ENCODE measurements at places on chromosomes 12 and 14.

- DNase-seq: no peak
Measured at GRCh38 chr14:104779776-104780512, 15.6 kb downstream of the AKT1 start.

DNA sequence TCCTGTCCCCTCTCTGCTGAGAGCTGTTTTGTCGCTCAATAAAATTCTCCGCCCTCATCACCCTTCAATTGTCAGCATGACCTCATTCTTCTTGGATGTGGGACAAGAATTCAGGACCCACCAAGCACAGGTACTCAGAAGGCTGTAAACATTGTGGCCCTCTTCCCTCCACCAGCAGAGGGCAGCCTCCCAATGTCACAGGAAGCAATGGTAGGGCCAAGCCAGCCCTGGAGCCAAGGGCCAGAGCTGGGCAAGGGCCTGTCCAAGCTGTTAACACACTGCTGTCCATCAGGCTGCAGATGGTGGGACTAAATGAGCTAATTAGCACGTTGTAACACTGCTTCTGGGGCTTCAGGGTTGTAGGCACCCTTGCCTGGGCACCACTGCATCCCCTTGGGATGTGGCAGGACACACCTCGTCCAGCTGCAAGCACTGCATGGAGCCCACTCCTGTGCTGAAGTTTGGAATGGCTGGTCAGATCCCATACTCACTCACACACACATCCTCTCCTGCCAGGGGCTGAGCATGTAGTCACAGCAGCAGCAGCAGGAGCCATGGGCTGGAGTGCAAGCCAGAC is 62.7 kb upstream of the HECTD1 start:
- DNase-seq: no peak

GRCh38 chr14:33068040-33068439 is 129.4 kb downstream of the NPAS3 start:
- DNase-seq: no peak

DNA sequence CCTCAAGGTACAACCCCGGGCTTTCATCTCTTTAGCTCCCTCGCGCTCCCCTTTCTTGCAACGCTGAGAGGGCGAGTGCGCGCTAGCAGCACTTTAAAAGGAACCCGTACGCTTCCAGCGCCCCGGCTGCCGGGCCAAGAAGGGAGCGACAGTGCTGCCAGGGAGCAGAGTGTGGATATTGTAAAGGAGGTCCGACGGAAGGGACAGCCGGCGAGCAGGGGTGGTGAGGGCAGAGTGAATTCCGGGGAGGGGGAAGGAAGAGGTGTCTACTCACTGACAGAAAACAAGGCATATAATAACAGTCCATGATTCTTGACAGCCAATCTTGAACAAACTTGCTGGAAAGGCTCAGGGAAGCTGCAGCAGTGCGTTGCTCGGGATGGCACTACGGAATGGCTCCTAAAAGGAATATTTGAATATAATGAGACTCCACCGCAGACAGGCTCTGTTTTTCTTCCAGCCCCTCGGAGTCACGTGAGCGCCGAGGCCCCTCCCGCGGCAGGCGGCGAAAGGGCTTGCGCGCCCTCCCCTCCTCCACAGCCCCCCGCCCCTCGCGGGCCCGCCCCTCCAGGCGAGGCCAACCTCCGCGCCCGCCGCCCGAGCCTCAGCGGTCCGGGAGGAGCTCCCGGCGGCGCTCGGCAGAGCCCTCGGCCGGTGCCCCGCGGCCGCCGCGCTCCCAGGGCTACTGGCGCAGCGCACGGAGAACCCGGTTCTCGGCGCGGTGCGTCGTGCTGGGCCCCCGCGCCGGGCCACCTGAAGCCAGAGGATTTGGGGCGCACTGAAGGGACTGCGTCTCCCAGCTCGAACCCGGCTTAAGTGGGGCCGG is 3.4 kb downstream of the BMP4 start:
- peak; percentile 77 for DNase-seq

DNA sequence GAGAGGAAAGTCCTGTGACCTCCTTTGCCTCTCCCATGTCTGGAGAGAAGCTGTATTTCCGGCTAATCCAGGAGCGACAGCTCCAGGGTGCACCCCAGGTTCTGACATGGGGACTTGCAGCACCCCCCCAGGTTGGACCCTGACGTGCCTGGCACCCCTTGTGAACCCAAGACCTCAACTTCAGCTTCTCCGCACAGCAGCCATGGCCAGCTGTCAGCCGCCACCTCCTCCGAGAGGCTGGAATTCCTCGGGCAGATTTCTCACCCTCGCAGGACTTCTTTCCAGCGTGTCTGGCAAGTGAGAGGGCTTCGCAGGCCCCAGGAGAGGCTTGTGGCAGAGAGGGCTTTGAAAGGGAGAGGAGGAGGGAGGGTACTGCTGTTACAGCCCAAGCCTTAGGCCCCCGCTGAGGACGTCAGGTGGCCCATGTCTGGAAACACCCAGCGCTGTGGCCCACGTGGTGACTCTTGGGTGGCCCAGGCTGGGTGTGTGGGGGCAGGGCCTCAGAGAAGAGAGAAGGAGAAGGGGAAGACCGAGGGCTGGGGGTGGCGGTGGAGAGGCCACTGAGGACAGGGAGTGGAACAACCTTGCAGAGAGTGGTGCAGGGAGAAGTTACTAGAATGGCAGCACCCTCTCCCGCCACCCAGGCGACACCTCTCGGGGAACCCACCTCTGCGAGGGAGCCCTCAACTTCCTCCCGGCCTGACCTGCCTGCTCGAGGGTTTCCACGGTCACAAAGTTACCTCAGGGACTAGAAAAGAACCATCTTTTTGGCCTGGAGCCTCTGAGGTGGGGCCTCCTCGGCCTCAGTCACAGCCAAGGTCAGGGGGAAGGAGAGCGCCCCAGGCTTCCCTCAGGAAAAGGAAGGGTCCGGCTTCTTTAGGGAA is 11.7 kb upstream of the RPS6KL1 start:
- no peak for DNase-seq

- peak; percentile 83 for DNase-seq
Measured at GRCh38 chr12:52044292-52044983, 6.8 kb upstream of the NR4A1 start.

DNA sequence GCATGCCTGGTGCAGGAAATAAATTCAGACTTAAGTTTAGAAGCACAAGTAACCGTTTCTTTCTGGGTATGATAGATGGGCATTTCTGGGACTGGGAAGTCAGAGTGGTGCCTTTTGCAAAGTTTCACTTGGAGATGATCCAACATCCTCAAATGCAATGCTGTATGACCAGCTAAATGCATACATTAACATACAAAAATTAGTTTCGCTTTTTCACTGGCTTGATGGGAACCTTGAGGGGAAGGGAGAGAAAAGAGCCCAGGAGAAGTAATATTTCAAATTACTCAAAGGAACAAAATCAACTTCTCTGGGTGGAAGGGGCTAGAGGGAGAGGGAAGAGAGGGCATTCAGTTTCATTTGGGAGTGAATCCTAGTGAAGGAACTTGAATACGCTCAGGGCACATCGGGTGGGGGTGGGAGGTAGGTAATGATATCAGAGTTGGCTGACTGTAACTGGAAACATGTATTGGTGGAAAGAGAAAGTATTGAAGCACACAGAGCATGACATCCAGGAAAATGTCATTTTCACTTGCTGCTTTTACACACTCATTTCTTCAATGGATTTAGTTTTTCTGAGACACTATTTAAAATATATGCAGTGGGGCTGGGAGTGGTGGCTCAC is 175.5 kb downstream of the PTPRO start:
- no peak for DNase-seq

DNA sequence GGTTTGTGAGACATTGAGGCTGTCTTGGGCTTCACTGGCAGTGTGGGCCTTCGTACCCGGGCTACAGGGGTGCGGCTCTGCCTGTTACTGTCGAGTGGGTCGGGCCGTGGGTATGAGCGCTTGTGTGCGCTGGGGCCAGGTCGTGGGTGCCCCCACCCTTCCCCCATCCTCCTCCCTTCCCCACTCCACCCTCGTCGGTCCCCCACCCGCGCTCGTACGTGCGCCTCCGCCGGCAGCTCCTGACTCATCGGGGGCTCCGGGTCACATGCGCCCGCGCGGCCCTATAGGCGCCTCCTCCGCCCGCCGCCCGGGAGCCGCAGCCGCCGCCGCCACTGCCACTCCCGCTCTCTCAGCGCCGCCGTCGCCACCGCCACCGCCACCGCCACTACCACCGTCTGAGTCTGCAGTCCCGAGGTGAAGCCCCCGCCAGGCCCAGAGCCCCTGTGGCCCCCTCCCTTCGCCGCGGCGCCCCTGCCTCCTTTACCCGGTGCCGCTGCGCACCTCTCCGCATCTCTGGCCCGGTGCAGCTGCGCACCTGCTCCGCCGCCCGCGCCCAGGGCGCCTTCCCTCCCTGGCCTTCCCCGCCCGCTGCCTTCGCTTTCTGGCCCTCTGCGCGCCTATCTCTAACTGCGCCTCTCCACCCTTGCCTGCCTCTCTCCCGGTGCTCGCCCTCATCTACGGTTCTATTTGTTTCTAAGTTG is at the start of gene ENO2:
ENO2 (plus strand) TSS at position 335 of the 701 bp plus-strand sequence. CDS start 1,253 bp downstream, outside the sequence.
- peak; percentile 94 for DNase-seq

DNA sequence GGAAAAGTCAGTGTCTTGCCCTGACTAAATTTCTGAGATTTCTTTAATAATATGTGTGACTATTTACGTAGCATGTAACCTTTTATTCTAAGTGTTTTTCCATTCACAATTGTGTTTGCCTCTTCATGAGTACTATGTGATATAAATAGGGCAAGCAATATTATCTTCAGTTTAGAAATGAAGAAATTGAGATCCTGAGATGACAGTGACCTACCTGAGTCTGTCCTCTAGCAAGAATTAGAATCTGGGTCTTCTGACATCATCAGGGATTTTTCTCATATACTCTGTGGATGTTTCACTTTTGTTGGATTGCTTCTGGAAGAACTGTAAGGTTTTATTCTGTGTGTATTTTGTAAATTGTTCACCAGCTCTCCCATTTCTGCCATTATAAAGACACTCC is 35.0 kb downstream of the TMTC2 start:
- no peak for DNase-seq

DNA sequence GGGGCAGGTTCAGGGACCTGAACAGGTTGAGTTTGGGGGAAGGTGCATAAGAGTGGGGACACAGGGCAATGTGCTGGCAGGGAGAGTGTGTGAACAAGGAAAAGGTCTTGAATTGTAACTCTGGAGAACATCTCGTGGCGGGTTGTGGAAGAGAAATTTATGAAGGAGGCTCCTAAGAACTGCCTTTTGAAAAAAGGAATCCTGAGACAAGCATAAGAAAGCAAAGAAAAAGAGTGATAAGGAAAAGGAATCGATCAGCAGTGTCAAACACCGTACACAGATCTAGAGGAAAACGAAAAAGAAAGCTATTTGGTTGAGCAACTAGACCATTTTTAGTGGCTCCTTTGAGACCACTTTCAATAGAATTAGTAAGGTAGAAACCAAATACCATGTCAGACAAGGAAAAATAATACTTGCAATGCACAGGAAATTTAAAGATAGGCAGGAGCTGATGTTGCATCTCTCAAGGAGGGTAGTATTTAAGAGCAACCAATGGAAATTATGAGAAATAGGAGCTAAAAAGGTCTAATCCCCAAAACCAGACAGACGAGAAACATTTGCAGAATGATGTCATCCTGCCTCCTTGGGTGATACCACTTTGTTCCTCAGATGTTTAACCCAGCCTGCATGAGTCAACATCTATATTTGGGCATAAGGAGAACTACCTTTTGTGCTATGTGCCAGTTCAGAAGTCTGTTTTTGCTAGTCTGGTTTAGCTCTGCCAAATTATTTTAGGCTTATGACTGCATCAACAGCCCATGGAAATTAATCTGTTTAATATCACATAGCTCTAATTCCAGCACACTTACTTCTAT is 64.5 kb upstream of the STK38L start:
- peak; percentile 61 for DNase-seq

- DNase-seq: no peak
Measured at GRCh38 chr12:10097521-10097920, 1.3 kb downstream of the CLEC1A start.

- DNase-seq: no peak
Measured at GRCh38 chr14:35944847-35945246, 118.7 kb downstream of the BRMS1L start.

- no peak for DNase-seq
Measured at GRCh38 chr12:91786499-91787272, 359.0 kb downstream of the BTG1 start.

DNA sequence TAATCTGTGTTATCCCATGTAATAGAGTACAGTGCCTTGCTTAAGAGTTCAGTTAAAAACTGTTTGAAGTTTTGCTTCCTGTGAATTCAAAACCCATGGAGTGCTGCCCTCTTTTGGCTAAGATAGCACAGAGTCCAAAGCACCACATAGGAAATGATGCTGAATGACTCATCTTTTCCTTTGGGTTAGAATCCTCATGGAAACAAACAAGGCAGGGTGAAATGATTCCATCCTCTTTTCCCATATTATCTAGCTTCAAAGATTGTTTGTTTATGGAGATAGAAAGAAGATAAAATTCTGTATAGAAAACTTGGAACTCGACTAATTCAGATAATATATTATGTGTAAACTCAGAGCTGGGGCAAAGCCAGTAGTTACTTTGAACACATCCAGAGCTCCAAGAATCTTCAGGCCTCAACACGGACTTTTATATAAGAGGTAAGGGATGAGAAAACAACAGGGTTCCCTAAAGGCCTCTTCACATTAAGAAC is 87.4 kb downstream of the OTOGL start:
- peak; percentile 20 for DNase-seq

- DNase-seq: no peak
Measured at GRCh38 chr14:51954031-51954430, 35.3 kb upstream of the RTRAF start.

DNA sequence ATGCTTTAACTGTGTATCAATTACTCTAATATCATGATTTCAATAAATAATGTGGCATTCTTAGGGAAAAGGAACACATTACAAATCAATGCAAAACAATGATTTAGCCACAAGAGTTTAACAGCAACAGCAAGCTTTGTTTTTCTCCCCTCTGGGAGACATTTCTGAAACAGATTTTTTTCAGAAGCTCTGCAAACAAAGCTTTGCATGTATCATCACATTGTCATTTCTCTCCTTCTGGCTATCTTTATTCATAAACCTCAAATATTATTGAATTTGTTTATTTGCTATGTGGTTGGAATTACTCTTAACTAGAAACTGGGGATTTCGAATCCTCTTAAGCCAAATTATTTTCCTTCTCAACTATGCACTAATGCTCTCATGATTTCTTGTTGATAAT is 278.4 kb upstream of the ATXN7L3B start:
- no peak for DNase-seq

- no peak for DNase-seq
Measured at GRCh38 chr12:75751769-75752471, 240.5 kb upstream of the KRR1 start.

GRCh38 chr12:68259318-68259940 is 6.0 kb upstream of the IL22 start:
- no peak for DNase-seq

GRCh38 chr14:58631732-58632131 is 6.0 kb upstream of the DACT1 start:
- DNase-seq: no peak

DNA sequence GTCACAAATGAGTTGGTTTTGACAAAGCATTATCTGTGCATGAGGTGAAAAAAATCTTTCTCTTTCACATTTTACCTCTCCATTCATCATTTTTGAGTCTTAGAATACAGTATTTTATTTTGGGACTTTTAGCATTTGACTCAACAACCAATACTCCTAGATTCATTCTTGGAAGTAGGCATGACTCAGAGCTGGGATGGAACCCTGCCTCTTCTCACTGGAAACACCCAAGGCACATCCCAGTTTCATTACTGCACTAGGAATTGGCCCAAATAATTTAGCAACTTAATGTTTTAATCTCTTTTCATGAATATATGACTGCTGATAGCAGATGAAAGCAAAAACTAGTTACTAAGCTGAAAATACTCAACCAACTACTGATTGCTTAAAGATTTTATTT is 3.3 kb upstream of the PDZRN4 start:
- DNase-seq: no peak

GRCh38 chr14:30015489-30015888 is 87.8 kb upstream of the PRKD1 start:
- DNase-seq: no peak

- no peak for DNase-seq
Measured at GRCh38 chr14:100309028-100309737, 2.9 kb upstream of the SLC25A29 start.
